Stimulated activated naive B cell treated with anti-CD40 and anti-IgM and Interleukin-4, amounts not matched to agents 10 μg/mL and 1 μg/mL and 100 μg/mL, for 72 hours (primary cell): ENCODE measurements at places on chromosomes 1 and 21.

DNA sequence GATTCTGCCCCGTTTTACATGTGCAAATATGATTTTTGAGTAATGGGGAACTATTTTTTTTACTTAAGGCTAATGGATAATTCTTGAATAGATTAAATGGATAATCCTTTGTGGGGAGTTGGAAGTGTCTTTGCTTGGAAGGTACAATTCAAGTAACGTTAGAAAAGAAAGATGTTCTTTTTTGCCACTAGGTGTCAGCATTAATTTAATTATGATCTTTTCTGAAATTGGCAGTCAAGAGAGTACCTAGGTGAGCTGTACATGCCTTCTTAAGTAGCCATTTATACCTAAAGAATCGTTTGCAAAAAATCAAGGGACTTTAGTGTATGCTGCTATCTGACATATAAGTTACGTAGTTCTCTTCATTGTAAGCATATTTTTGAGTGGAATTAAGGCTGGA, 2.2 kb downstream of the FBXO28 start:
- DNase-seq: no peak

- DNase-seq: peak; percentile 41
Measured at GRCh38 chr21:45555557-45556301, 13.5 kb upstream of the SLC19A1 start.

DNA sequence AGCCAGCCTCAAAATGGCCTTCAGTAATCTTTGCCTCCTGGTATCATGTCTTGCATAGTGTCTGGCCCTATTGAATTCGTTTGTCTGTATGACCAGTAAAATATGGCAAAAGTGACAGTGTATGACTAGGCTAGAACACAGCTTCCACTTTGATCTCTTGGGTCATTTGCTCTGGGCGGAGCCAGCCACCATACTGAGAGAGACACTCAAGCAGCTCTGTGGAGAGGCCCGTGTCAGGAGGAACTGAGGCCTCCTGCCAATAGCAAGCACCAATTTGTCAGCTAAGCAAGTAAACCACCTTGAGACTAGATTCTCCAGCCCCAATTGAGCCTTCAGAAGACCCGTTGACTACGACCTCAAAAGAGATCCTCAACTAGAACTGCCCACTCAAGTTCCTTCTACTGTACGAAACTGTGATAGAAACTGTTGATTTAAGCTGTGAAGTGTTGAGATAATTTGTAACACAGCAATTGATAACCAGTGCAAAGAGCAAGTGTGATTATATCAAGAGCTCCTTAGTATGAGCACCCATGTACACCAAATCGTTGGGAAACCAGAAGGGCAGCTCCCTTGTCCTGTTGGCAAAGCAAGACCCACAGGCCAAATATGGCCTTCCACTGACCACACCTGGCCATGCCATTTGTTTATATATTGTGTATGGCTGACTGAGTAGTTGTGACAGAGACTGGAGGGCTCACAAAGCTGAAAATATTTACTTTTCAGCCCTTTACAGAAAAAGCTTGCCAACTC, 52.7 kb upstream of the SERBP1 start:
- no peak for DNase-seq

DNA sequence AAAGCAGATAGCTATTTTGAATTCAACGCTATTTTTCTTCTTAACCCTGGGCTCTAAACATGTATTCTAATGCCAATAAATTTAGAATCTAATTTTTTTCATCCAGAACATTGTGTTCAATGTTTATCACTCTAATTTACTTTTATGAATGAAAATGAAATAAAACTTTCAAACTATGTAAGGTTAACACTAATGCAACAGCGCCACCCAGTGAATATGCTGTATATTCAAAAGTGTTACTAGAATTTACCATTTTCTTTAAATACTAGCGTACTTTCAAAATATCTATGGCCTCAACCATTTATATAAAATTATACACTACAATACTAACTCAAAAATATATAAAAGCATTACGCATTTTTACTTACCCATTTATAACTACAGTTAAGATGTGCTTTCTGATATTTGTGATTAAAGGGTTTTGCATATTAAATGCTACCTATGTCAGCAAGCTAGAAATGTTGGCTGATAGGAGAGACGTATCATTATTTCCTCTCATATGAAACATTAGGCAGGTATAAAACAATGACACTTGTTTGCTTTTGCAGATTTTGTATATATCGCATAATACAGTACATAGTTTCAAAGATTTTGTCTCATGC, 5.9 kb upstream of the NUF2 start:
- DNase-seq: no peak

GRCh38 chr1:26345718-26346117, 8.2 kb downstream of the CRYBG2 start:
- no peak for DNase-seq

GRCh38 chr1:156480016-156480370, 20.6 kb downstream of the MEF2D start:
- DNase-seq: no peak

- no peak for DNase-seq
Measured at GRCh38 chr1:50667710-50668356, 244.6 kb upstream of the DMRTA2 start.

DNA sequence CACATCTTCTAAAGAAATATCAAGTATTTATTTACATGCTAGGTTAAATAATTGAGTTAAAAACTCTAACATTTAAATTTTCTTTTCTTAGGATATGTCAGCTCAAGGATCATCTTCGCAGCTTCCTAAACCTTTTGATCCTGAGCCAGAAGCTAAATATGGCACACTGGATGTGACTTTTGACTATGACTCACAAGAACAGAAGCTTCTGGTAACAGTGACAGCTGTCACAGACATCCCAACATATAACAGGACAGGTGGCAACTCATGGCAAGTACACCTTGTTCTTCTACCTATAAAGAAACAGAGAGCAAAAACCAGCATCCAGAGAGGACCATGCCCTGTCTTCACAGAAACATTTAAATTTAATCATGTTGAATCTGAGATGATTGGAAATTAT, 132.7 kb upstream of the SERTAD4 start:
- no peak for DNase-seq

DNA sequence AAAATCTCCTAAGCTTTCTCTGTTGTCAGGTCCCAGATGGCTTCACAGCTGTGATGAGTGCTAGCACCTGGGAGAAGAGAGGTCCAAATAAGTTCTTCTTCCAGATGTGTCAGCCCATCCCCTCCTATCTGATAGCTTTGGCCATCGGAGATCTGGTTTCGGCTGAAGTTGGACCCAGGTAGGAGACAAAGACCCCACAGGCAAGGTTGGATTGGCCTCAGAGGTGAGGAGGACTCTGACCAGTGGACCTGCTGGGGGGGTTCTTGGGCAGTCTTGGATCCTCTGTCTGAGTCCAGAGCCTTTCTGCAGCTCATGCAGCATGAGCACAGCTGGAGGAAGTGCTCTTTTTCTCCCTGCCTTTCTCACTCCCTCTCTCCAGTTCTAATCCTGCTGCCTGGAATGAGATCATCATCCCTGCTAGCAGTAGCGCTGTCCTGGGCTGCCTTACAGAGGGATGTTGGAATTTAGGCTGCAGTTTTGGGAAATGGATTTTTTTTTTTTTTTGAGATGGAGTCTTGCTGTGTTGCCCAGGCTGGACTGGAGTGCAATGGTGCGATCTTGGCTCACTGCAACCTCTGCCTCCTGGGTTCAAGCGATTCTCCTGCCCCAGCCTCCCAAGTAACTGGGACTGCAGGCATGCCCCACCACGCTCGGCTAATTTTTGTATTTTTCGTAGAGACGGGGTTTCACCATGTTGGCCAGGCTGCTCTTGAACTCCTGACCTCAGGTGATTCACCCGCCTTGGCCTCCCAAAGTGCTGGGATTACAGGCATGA, 7.1 kb downstream of the RNPEP start:
- DNase-seq: no peak

DNA sequence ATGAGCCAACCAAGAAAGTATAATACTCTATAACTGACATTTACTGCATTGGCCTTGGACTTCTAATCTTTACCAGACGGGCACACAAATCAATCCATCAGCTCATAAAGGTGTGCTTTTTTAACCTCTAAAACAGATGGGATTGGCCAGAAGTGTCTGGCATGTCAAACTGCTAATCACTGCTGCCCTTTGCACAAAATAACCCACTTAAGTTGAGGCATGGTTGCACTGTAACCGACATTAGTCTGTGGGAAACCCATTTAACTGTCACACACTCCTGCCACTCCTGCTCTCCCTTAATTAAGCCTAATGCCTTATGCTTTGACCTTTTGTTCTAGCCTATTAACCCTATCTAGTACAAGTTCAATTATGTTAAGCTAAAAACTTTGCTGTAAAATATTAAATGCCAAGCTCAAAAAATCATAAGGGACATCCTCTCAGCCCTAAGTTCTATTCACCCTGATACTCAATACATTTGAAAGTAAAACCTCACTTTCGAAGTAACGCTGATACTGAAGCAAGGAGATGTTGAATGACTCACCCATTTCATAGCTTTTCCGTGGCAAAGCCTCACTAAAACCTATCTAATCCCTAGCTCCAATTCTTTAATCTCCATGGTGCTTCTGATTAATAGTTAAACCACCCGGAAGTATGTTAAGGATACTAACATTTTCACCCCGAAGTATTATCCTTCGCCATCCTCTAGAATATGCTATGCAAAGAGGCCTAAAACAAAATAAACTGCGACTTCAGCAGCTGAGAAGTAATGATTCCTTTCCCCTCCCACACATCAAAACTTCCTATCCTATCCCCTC, 12.9 kb downstream of the NRIP1 start:
- DNase-seq: no peak

- DNase-seq: no peak
Measured at GRCh38 chr1:238061967-238062613, 171.4 kb upstream of the ZP4 start.

- DNase-seq: no peak
Measured at GRCh38 chr1:53620061-53620855, 118.7 kb downstream of the GLIS1 start.

GRCh38 chr1:243286409-243287122, 30.7 kb downstream of the SDCCAG8 start:
- no peak for DNase-seq

GRCh38 chr1:156592910-156593660, 1.5 kb downstream of the NAXE start:
- DNase-seq: no peak

GRCh38 chr1:233614173-233614742, 352 bp downstream of the KCNK1 start:
- no peak for DNase-seq

- no peak for DNase-seq
Measured at GRCh38 chr1:164774819-164775654, 216.1 kb downstream of the PBX1 start.
